Substantia nigra (tissue), 51 donors: ENCODE measurements at places on chromosomes 12 and 14.

- DNase-seq, result no peak
Measured at GRCh38 chr14:102966681-102967505, 44.4 kb downstream of the AMN start.

GRCh38 chr12:55985341-55985740 is 11.5 kb downstream of the RAB5B start:
- no peak for DNase-seq

GRCh38 chr14:23174296-23175184 is 8.9 kb downstream of the SLC7A8 start:
- DNase-seq, result no peak

GRCh38 chr14:35412272-35413056 is 7.9 kb upstream of the NFKBIA start:
- no peak for DNase-seq

DNA sequence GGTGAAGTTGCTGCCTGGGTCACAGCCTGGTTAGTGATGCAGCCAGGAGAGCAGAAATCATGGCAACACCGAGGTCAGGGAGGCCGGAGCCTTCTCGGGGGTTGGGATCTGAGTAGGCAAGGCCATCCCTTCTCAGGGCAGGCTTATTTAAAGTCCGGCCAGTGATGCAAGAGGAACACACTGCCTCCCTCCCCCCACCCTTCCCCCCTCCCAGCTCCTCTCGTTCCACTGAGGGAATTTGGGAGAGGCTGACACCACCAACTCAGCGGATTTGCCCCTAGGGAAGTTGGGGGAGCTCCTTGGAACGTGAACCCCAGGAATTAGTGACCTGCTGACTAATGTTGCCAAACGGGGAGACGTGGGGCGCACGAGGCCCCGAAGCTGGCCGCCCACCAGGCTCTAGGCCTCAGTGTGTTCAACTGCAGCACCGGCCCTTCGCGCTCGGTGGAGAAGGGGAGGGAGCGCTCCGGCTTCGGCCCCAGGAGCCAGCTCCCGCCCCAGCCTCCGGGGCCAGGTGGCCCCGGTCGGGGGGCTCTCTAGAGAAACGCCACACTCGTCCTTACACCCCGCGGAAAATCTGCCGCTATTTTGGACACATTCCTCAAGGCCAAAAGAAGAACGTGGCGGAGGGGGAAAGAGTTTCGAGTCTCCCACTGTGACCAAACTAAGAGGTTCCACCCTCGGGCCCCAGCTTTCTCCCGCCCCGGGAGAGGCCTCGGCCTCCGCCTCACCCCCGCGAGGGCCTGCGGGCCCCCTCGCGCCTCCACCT is 1.6 kb downstream of the CTDSP2 start:
- peak; percentile 59 for DNase-seq

- no peak for DNase-seq
Measured at GRCh38 chr12:31496257-31496656, 94.7 kb downstream of the DENND5B start.

DNA sequence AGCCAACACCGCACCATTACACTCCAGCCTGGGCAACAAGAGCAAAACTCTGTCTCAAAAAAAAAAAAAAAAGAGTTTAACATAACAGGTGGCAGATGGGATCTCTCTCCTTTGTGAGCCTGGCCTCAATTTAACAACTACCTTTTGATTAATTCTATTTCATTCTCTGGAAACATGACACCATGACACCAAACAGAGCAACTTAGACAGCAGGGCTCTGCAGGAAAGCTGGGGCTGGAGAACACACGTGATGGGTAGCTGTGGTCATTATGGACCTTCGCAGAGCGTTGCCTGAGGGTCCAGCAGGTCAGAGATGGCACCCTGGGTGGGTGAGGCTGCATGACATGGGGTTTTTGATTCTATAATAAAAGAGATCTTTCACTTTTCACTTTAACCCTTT is 1.7 kb upstream of the DGLUCY start:
- DNase-seq, result no peak

DNA sequence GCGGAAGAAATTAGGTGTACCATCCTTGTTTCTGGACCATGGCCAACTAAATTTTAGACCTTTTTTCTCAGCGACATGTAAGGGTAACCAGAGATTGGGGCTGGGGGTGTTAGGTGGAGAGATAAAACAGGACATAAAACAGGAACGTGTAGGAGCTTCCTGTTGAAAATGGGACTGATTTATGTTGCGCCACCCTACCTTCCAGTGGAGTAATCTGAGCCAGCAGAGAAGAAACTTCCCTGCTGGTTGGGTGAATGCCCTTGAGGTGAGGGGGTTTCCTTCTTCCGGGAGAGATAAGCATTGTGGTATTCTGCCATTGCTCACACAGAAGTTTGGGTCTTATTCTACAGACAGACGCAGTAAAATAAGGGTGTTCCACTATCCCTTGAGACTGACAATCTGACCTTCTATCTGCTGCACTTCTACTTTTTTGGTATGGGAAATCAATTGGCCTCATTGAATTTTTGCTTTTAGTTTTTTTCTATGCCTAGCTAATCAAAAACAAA is 417.6 kb downstream of the PCNX1 start:
- no peak for DNase-seq

GRCh38 chr14:32075672-32076277 is 1.3 kb upstream of the ARHGAP5 start:
- no peak for DNase-seq

- DNase-seq, result no peak
Measured at GRCh38 chr12:50221228-50222008, 54.2 kb upstream of the CERS5 start.

- no peak for DNase-seq
Measured at GRCh38 chr12:95577820-95578219, 26.5 kb upstream of the USP44 start.

DNA sequence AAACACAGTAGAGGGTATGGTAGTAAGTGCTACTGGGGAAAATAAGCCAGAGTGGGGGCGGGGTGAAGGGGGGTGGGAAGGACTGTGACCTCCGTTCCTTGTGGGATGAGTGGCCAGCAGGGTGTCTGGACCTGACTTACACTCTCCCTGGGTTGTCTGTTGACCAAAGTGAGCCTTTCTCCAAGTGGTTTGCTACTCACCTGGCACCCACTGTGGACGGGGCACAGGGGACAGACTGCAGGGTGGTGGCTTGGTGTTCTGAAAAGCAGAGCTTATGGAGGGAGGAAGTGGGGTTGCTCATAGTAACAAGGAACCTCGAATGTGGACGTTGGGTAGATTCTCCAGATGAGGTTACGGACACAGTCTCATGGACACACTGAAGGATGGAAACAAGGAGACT is 94.4 kb upstream of the VRK1 start:
- DNase-seq, result no peak

DNA sequence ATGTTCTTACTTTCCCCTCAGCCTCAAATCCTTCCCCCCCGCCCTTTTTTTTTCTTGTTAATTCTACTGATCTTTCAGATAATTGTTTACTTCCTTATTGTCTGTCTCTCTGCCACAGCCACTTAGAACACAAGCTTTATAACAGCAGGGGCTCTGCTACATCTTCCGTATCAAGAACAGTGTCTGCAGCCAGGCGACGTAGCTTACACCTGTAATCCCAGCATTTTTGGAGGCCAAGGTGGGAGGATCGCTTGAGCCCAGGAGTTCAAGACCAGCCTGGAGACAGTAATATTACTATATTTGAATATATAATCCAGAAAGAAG is 5.4 kb downstream of the SOS2 start:
- no peak for DNase-seq

GRCh38 chr12:508145-508544 is 48.4 kb downstream of the B4GALNT3 start:
- DNase-seq, result no peak

GRCh38 chr12:100553936-100554335 is 19.5 kb upstream of the GAS2L3 start:
- no peak for DNase-seq

DNA sequence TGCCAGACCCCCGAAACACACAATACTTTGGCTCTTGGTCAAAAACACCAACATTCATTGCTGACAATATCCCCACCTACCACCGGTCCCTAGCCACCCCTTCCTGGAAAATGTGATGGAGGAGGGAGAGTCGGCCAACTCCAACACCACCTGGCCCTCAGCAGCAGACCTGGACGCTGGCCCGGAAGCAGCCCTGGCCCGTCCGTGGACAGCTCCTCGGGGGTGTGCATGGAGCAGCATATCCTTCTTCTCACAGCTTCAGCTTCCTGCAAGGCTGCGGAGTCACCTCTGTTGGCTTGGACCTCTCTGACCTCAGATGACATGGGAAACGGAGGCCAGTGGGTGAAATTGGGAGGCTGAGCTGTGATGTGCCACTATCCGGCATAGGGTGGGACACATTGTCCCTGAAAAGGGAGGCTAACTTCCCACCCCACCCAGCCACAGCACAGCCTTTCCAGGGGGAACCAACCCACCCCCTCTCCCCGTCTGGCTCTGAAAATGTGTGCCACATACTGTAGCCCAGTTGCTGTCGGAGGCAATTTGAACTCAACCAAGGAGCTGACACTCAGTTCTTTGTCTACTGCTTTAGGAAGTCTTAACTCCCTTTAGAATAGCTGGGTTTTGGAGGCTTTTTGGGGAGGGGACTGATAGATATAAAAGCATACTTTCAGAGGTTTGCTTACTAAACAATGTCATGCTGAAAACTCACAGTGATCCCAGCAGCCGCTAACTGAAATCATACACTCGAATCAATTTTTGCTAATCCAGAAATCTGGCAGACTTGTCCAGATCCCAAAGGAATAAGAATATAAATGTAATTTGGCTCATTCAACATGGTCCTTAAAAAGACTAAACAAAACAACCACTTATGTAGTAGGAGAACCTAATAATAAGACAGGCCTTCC is 43.1 kb upstream of the LTA4H start:
- DNase-seq, result no peak

GRCh38 chr14:57274551-57274950 is 5.8 kb downstream of the AP5M1 start:
- DNase-seq, result no peak

GRCh38 chr12:107493135-107493494 is 192.5 kb upstream of the PWP1 start:
- DNase-seq, result no peak

DNA sequence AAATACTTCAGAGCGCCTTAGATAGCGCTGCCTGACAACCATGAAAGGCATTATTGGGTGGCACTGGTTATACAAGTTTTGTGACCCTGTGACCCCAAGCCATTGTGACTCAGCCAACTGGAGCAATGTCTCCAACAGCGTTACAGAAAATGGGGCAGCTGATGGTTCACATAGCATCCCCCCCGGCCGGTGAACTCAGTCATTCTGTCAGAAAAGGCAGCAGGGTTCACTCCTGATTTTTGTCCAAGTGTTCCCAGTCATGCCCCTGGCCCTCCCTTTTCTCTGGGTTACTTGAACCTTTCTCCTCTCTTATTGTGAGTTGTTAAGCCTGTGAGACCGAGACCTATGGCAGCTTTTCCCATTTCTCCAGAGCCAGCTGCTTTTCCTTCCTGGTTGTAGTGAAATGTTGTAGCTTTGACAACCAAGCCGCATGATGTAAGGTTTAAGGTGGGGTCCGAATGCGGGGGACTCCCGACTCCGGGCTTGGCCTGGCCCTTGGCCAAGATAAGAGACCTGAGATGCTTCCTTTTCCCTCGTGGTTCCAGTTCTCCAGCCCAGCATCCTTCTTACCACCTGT is 22.0 kb downstream of the CD9 start:
- DNase-seq, result peak; percentile 67

- no peak for DNase-seq
Measured at GRCh38 chr12:111457071-111457470, 51.3 kb downstream of the SH2B3 start.

- no peak for DNase-seq
Measured at GRCh38 chr14:61569812-61570548, 125.3 kb upstream of the HIF1A start.

DNA sequence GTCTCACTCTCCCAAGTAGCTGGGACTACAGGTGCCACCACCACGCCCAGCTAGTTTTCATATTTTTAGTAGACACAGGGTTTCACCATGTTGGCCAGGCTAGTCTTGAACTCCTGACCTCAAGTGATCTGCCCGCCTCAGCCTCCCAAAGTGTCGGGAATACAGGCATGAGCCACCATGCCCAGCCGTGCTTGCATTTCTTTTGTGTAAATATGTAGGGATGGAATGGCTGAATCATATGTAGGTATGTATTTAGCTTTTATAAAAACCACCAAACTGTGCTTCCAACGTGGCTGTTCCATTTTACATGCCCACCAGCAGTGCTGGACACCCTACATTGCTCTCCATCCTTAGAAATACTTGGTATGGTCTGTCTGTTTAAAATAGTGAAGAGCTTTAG is 32.8 kb upstream of the CLMN start:
- DNase-seq, result no peak

DNA sequence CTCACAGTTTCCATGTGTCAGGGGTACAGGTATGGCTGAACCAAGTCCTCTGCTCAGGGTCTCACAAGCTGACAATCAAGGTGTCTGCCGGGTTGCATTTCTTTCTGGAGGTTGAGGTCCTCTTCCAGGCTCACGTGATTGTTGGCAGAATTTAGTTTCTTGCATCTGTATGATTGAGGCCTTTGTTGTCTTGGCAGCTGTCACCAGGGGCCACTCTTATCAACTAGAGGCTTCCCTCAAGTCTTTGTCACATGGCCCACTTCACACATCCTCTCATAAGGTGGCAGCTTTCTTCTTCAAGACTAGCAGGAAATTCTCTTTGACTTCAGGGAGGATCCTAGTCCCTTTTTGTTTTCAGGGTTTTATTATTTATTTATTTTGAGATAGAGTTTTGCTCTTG is 46.0 kb upstream of the FOS start:
- no peak for DNase-seq

- DNase-seq, result no peak
Measured at GRCh38 chr14:85468816-85469215, 61.1 kb upstream of the FLRT2 start.

GRCh38 chr12:46918631-46919030 is 92.8 kb upstream of the SLC38A4 start:
- no peak for DNase-seq

- DNase-seq, result no peak
Measured at GRCh38 chr12:117026343-117026742, 72.9 kb downstream of the TESC start.

DNA sequence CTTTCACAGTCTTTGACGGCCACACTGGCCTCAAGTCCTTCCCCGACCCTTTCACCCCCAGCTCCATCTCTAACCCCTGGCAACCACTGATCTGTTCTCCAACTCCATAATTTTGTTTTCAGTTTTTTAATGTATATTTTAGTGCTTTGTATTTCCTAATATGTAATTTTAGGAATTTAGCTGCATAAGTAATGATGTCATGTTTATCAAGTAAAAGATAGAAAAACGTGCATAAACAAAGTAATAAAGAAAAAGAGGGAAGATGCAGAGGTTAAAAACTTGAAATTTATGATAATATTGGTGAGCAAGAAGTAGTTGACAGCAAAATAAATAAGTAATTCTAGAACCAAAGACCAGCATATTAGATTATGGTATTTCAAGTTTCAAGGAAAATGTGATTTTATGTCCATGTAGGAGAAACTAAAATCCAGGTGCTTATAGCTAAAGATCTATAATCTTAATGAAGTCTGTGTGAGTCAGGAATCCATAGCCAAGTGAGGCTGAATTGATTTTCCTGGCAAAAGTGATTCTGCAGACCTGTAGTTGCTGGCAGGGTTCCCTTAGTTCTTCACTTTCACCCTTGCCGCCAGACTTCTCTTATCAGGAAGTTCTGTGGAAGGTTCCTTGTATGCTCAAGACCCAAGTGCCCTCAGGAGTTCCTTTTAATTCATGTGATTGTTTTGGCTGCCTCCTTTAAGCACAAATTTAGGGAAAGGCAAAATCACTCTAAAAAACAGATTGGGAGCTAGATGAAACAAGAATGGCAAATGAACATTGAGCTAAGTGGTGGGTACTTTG is 24.4 kb downstream of the FBXW8 start:
- DNase-seq, result no peak
